ENCODE measurements at places on chromosomes 16 and 17.

- DNase-seq, result no peak
These were observed 21.5 kb downstream of the GRB7 start for GRCh38 chr17:39759204-39759603.

DNA sequence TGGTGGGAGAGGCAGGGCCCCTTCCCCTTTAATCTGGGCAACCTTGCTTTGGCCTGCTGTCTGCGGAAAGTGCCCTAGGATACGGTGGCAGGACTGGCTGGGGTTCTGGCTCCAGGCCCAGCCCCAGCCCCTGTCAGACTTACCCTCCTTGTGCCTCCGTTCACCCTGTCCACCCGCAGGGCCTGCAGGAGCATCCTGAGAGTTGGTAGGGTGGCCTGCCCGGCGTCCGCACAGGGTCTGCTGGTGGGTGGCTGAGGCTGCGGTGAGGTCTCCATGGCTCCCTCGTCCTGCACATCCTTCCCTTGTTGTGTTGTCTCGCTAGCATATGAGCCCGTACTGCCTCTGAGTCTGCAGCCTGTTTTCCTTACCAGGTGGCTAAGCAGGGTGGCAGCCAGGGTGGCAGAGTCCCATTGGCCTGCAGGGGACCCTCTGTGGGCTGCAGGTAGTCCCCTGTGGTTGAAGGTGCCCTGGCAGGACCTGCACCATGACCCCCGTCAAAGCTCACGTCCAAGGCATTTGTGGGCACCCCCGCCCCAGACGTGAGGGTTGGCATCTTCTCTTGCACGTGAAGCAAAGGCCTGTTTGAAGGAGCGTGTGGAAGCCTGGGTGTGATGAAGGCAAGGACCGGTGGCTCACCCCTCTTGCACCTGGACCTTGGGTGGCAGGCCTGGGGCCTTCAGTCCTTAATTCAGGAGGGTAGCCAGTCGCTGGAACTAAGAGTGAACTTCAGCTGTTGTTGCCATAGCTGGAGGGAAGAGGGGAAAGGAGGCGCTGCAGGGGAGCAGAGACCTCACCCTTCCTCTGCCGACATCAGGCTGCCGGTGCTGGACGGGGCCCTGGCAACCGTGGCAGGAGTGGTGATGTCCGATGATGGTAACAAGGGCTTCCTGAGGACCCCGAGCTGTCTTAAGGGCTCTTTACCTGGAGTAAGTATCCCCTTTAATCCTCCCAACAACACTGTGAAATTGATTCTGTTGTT lies 293.7 kb downstream of the SEC14L1 start:
- DNase-seq, result no peak

GRCh38 chr17:70121126-70121525 lies 46.1 kb downstream of the KCNJ16 start:
- DNase-seq, result no peak

- no peak for DNase-seq
These were observed 204.6 kb downstream of the STX8 start for GRCh38 chr17:9371019-9371418.

DNA sequence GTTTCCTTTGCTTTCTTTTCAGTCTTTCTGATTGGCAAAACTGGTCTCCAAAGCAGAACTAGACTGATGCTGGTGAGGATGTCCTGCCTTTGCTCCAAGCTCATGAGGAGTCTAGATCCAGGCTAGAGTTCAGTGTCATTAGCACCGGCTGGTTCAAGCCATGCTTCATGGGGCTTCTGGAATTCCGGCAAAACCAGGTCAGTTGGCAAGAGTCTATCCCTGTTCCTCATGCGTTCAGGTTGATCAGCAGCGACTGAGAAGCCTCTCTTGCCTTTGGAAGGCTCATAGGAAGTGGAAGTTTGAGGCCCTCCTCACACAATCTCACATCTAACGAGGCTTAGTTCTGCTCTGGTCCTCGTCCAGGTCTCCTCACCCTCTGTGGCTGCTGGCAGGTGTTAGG lies 194.3 kb downstream of the HS3ST3A1 start:
- no peak for DNase-seq

GRCh38 chr17:38616361-38616760 lies 10.6 kb upstream of the SRCIN1 start:
- no peak for DNase-seq

- no peak for DNase-seq
These were observed 36.9 kb upstream of the CPHXL start for GRCh38 chr16:75763204-75763603.

DNA sequence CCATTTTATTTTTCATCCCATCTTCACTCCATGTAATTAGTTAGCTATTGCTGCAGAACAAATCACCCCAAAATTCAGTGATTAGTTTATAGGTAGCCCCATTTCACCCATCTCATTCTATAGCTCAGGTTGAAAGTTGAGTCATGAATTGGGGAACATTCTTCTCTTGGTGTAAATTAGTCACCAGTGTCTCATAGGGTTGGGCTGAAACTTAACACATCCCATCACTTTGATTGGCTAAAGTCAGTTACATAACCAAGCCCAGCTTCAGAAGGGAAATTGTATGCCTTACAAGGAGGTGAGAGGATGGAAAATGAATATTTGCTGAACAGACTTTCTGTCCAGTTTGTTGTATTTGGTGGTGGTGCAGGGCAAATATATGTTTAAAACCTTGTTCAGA lies 477.5 kb downstream of the WWOX start:
- DNase-seq, result no peak

- DNase-seq, result no peak
These were observed 199.1 kb downstream of the KATNIP start for GRCh38 chr16:27748868-27749546.

GRCh38 chr16:46857368-46857945 lies 26.5 kb upstream of the C16orf87 start:
- DNase-seq, result no peak

- no peak for DNase-seq
These were observed 3.6 kb downstream of the ADCY7 start for GRCh38 chr16:50269769-50270509.

DNA sequence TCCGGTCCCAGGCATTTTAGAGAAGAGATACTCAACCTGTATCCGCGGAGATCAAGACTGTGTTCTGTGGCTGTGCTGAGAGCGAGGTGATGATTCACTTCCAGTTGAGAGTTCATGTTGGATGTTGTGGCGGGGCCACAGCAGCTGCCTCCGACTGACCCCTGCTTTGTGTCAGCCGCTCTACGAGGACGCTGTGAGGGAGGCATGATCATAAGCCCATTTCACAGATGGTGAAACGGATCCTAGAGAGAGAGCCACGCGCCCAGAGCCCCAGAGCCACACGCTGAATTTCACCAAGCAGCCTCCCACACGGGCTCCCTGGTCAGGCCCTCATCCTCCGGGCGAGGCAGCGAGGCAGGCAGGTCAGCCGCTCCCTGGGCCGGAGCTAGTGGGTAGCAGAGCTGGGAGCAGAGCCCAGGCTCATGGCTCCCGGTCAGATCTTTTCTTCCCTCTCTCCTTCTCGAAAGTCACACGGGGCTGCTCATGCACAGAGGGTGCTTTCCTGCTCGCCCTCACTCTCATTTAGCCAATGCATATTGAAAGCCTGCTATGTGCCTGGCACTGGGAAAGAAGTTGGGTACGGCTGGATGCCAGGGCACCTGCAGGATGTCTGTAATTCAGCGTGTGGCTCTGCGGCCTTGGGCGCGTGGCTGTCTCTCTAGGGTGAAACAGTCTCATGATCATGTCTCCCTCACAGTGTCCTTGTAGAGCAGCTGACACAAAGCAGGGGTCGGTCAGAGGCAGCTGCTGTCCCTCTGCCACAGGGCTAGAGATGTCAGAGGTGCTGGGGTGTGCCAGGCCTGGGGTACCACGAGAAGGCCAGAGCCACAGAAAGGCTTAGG lies 155.6 kb upstream of the CHMP6 start:
- no peak for DNase-seq

- DNase-seq, result peak; percentile 91
These were observed at the start of gene TANGO6 for GRCh38 chr16:68843482-68844210. Gene TANGO6 (plus strand): TSS chr16:68843531. CDS start chr16:68843618, 87 bp downstream.

DNA sequence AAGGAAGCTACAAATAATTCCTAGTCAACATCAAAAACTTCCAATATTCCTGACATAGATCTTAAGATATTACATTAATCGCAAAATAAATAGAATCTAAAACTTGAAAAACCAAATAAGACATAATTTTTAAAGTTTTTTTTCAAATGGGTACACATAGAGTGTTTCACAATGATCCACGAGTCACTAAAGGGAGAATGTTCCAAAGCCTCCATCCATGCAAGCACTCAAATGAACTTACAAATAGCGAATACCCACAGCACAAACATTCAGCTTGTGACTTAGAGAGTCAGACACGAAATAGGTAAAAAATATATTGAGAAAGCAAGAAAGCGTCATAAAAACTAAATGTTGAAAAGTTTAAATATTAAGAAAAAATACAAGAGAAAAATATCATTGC lies 65.7 kb downstream of the CEP112 start:
- no peak for DNase-seq

DNA sequence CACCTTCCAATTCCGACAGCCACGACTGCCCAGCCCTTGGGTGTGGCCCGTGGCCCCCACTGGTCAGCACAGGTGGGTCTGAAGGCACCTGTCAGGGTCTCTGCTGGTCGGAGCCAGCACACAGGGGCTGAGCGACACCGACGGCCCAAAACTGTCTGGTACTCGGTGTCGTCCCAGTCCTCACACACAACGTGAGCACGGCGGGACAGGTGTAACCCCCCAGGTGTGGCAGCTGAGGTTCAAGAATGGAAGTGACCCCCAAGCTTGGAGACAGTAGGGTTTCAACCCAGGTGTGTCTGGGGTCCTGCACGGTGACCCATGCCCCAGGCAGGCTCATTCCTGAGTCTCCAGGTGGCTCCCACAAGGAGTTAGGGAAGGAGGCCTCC lies 1.0 kb downstream of the GALNS start:
- no peak for DNase-seq

DNA sequence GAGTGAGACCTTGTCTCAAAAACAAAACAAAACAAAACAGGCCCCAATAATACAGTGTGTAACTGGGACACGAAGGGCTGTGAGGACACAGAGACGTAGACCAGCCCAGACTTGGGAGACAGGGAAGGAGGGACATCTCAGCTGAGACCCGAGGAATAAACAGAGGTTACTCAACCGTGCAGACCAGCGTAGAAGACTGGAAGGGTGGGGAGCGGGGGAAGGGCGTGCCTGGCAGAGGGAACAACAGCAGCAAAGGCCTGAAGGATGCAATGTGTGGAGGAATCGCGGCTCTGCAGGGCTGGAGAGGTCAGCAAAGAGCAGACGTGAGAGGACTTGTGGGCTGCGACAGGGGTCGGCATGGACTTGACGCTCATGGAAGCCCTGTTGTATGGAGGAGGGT lies 11.6 kb upstream of the CES4A start:
- no peak for DNase-seq

DNA sequence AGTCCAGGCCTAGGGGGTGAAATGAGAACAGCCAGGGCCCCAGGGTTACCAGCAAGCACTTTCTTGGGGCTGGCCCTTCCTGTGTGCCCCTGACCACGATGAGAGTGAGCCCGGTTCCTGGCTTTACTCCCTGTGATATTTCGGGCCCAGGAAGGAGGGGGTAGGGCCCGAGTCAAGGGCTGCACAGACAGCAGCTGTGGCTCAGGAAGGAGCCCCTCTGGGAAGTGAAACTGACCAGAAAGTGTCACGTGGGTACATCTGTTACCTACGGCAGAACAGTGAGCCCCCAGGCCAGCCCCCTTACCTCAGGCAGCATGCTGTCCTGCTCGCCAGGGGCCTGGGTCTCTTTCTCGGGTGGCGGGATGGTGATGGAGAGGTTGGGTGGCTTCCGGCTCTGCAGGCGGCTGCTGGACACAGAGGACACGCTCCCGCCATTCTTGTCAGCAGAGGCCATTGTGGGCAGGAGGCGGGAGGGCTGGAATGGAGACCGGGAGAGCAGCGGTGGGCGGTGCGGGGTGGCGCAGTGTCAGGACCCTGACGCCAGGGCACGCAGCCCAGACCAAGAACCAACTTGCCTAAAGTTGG lies 13.8 kb downstream of the AANAT start:
- no peak for DNase-seq

GRCh38 chr16:21626659-21627277 lies 25.6 kb downstream of the IGSF6 start:
- no peak for DNase-seq

DNA sequence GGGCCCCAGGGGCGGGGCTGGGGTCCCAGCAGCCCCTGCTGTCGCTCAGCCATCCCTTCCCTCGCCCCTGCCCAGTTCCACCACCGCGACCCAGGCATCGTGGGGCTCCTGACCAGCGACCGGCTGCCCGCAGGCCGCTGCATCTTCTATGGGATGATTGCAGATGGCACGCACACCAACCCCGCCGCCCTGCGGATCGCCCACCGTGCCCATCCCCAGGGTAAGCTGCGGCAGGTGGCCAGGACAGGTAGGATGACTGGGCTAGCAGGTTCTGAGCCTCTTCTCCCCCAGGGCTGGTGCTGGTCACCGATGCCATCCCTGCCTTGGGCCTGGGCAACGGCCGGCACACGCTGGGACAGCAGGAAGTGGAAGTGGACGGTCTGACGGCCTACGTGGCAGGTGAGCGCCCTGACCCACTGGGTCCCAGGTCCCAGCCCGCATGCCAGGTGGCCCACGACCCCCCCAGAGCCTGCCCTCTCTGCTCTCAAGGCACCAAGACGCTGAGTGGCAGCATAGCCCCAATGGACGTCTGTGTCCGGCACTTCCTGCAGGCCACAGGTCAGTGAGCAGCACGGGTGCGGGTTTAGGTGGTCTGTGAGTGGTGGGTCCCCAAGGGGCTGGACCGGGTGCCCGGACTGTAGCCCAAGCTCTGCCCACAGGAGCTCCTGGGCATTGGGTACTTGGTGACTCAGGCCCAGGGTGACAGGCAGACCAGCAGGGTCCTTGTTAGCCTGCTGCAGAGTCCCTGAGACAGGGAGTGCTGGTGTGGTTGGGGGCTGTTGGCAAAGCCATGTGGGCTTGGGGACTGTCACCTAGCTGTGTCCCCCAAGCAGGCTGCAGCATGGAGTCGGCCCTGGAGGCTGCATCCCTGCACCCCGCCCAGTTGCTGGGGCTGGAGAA lies 2.8 kb downstream of the CEMP1 start:
- DNase-seq, result no peak

DNA sequence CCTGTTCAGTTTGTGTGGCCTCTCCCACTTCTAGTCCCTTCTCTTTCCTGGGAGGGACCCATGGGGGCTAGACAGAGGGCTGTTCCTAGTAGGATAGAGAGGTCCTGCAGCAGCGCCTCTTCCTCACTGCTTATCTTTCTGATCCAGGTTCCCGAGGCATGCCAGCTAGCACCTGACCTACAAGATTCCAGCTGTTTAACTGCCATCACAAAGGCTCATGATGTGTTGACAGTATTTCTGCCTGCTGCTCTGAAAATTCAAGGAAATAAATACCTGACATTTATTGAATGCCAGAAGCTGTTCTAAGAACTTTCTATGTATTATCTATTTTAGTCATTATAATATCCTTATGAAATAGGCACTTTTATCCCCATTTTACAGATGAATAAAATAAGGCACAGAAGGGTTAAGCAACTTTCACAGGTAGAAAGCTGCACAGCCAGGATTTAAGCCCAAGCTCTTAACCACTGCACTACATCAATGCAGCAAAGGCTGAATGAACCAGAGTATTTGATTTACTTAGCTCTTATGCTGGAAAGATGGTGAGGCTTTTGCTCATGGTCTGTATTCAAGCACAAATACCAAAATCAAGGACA lies 38.8 kb downstream of the HEATR6 start:
- DNase-seq, result no peak

DNA sequence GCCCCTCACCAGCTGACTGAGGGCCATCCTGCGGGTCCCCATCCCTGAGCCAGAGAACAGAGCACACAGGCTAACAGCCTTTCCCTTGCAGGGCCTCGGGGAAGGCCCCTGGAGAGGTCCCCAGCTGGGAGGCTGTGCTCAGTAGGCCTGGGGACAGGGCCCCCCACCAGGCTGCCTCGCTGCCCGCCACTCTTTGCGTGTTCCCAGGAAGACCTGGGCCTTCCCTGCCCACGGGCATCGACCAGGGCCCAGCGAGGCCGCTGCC lies 785 bp downstream of the HID1 start:
- no peak for DNase-seq
